Hepatocyte (in vitro differentiated cells): ENCODE measurements at places on chromosomes 12 and 14.

DNA sequence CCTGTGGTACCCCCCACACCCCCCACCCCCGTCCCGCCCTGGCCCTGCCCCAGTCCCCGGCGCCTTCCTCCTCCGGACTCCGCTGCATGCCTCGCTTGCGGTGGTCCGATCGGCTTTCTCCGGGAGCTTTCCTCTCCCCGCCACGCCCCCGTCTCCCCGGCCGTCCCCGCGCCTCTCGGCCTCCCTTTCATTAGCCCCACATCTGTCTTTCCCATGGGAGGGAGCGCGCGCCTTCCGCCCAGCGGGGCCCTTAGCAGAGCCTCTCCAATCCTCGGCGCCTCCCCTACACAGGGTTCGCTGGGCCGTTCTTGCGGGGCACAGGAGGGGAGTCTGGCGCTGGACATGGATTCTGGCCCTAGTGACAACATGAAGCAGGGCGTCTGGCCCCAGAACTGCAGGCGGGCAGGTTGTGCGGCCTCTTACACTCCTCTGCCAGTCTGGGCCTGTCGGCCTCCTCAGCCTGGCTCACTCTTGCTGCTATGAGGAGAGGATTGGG lies 1.5 kb upstream of the EFS start:
- peak; percentile 87 for DNase-seq

DNA sequence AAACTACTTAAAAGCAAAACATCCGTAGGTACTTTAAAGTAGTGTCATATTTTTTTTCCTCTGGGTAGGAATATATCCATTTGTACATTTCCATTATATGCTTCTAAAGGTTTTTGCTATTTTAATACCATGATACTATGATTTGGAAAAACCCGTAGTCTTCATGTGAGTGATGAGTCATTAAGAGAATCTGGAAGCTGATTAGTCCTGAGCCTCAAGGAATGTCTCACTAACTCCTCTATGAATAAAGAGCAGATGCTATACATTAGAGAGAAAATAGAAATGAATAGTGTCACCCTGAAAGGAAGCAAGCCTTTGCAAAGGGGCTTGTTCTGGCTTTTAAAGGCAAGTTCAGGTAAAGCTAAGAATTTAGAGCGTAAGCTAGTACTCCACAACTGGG lies 432.1 kb downstream of the CCDC91 start:
- no peak for DNase-seq

DNA sequence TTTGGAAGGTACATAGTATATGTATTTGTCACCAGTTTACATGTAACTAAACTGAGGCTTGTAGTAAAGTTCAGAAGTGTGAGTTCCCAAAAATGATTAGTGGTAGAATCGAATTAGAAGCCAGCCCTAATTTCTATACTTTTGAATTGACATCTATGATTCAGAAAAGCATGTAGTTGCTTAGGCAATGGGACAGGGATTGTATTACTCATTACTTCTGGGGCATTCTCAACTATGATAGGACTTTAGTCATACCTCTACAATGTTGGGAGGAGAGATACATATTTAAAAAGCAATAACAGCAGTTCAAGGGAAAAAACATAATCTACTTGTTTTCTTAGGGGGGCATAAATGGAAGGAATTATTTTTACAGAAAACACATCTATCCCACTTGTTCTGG lies 277.9 kb upstream of the E2F7 start:
- no peak for DNase-seq

DNA sequence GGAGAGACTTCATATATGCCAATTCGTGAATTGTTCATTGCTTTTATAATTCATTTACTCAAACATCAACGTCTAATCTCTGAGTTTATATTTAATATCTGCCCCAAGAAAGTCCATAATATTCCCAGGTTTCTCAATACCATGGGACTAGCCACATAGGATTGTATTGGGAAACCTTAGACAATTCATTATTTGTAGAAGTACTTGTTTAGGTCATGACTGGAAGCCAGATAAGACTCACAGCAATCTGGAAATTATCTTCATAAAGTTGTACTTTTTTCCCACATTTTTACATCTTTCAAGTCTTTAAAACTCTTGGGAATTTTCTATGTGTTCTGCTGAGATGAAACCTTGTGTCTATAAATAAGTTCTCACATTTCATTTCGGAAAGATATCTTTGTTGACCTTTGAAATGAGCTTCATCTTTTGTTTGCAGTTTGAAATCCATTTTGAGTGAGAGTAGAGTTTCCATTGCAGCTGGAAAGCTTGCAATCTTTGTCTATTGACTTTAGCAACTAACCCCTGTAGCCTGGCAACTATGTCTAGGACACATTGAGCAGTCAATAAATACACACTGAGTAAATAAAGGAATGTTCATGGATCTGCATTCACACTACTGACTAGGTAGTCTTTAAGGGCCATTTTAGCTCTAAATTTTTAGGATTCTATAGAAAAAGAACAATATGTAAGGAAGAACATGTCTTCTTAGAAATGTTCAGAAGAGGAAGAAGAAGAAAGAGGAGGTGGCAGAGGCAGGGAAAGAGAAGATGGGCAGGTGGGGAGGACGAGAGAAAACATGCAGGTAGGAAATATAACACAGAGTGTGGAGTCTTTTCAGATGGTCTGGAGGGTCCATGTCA lies 154.4 kb downstream of the LRIG3 start:
- DNase-seq: peak; percentile 70

GRCh38 chr14:41859336-41859735 lies 252.7 kb downstream of the LRFN5 start:
- no peak for DNase-seq

- no peak for DNase-seq
Measured at GRCh38 chr14:86766469-86766868, 1226.5 kb downstream of the GALC start.

GRCh38 chr12:113231235-113232088 lies 10.2 kb downstream of the TPCN1 start:
- DNase-seq: peak; percentile 76

DNA sequence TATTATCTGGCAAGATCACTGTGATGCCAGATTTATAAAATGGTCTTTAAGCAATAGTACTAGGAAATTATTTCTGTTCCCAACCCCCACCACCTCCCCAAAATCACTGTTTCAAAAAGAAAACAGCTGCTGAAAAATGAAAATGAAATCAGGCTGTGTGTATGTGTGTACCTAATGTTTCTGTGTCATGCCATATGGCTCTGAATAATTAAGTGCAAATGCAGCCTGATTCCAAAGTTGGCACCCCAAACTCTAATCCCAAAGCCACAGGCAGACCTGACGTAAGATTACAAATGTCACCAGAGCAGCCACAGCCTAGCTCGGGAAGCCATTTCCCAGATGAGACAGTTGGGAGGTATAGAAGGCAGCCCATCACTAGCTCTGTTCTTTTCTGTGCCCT lies 175.5 kb downstream of the MED13L start:
- no peak for DNase-seq

- no peak for DNase-seq
Measured at GRCh38 chr12:3004655-3005565, 45.7 kb downstream of the TEAD4 start.

GRCh38 chr12:6684609-6685008 lies 4.6 kb downstream of the ZNF384 start:
- peak; percentile 44 for DNase-seq

DNA sequence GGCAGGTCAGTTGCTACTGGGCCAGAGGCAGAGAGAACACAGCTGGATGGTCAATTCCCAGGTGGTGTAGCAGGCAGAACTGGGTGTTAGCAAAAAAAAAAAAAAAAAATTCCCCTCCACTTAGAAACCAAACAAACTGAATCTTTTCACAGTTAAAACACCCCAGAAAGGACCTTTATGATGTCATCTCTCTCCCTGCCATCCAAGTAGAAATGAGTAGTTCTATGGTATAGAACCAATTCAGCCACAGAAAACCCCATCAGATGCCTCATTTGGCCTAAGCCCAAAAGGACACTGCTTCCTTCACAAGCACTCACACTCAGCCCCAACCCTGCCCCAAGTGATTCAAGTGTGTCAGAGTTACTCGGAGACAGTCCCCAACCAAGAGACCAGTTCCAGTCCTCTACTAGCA lies 230.8 kb downstream of the DPF3 start:
- DNase-seq: no peak

DNA sequence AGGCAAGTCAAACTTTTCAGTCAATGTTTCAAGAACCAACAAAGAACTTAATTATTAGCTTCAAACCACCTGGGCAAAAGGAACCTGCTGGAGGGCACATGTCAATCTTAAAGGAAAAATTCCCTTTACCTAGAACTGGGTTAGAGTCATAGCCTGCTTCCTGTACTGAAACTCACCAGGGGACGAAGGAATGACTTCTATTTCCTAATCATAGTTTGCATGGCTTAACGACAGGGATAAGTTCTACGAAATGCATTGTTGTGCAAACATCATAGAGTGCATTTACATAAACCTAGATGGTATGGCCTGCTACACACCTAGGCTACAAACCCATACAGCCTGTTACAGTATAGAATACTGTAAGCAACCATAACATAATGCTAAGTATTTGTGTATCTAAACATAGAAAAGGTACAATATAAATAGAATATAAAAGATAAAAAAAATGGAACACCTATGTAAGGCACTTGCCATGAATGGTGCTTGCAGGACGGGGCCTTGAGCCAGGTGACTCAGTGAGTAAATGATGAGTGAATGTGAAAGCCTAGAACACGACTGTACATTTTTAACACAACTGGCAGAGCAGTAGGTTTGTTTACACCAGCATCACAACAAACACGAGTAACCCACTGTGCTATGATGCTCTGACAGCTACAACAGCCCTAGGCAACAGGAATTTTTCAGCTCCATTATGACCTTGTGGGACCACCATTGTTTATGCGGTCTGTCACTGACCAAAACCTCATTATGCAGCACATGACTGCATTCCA lies 234.9 kb upstream of the CAND1 start:
- no peak for DNase-seq

- no peak for DNase-seq
Measured at GRCh38 chr12:124498275-124499189, 68.9 kb downstream of the NCOR2 start.

GRCh38 chr12:7961395-7962178 lies 25.6 kb upstream of the SLC2A3 start:
- no peak for DNase-seq

DNA sequence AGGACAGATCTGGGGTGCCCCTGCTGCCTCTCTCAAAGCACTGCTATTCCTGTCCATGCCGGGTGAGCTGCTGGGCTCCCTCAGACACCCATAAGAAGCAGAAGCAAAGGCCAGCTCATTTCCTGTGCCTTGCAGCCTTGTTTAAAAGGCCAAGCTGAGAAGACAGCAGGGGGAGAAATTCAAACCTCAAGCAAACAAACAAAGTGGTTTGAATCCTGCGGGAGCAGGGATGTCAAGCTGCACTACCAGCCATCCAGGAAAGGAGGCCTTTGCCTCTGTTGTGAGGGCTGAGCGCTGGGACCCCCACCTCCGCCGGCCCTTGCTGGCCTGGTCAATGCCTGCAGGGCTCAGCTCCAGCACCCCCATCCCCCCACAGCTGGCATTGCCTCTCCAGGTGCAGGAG lies 176.5 kb downstream of the PIWIL1 start:
- DNase-seq: no peak

DNA sequence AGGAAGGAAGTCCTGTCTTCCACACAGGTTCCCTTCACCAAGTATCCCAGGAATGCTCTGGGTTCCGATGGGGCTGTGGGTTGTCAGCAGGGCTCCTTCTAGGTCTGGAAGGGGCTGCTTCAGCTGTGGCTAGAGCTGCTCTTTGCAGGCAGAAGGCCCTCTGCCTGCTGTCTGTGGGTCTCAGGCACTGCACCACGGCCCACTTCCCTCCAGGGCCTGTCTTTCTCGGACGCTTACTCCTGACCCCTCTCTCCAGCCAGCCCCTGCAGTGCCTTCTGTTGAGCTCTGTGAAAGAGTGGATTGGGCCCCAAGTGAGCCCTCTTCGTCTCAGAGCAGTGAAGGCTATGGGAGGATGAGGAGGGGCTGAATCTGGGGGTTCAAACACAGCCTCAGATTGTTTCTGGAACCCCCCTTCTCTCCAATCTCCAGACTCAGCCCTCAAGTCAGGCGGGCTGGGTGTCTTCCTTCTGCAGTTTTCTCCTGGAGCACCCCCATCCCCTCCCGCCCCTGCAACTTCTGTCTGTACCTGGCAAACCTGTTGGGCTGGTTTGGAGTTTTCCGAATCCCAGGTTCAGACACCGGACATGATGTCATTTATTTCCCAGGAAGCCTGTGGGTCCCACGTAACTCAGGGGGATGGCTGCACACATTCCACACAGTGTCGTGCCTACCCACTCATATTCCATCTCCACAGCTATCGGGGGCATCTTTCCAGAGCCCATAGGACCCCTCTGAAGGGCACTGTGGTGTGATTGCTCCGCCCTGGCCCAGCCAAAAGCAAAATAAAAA lies 24.9 kb upstream of the SPPL3 start:
- DNase-seq: peak; percentile 65

DNA sequence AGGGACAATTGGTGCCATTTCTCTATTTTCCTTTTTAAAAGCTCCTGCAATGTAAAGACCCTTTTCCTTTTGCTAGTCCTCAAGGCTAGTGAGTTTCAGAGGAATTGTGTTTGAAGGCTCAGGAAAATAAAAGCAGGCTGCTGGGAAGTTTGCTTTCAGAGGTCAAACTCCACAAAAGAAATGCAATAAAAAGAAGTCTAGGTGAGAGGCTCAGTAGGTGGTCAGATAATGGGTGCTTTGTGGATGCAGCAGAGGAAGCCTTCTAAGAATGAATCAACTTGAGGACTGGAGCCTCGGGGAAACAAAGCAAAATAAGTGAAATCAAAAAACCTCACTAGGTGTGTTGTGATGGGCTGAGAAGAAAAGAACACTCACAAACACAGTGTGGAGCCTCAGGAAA lies 10.3 kb downstream of the CCDC175 start:
- no peak for DNase-seq

GRCh38 chr14:41154143-41154807 lies 452.4 kb upstream of the LRFN5 start:
- no peak for DNase-seq

- no peak for DNase-seq
Measured at GRCh38 chr12:109102491-109102890, 5.1 kb downstream of the UNG start.

- DNase-seq: no peak
Measured at GRCh38 chr14:85124631-85125290, 405.2 kb upstream of the FLRT2 start.

- DNase-seq: no peak
Measured at GRCh38 chr12:70032076-70032475, 207.0 kb downstream of the MYRFL start.

- DNase-seq: peak; percentile 70
Measured at GRCh38 chr12:93167841-93168492, 209.8 kb upstream of the NUDT4 start.
